Heart right ventricle (tissue), 16 donors: ENCODE measurements at places on chromosomes 3 and 15.
A peak's percentile ranks its signal among the peaks of the same experiment; 100 is the strongest.

DNA sequence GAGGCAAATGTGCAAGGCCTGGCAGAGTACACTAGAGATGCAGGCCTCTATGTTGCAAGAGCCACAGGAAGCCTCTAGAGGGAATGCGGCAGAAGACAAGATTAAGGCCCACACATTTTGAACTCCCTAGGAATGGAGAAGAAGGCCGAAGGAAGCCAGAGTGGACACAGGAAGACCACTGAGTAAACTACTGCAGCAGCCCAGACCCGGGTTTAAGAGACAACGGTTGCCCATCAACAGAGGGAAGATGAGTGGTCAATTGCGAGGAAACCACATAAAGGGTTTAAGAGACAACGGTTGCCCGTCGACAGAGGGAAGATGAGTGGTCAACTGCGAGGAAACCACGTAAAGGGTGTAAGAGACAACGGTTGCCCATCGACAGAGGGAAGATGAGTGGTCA lies 14.6 kb downstream of the CHSY1 start:
- peaks cover 30% of the 10 kb centered on the region for H3K36me3 ChIP-seq
- H3K4me3 ChIP-seq, result no peak overlapping the region
- no peak overlapping the region for H3K27ac ChIP-seq
- H3K4me1 ChIP-seq, result peaks cover 36% of the 10 kb centered on the region

- no peaks in the 10 kb centered on the region for H3K36me3 ChIP-seq
- peaks cover 28% of the 10 kb centered on the region for H3K4me1 ChIP-seq
- H3K4me3 ChIP-seq, result peak overlapping the region; percentile 61
- no peak for DNase-seq
- H3K27me3 ChIP-seq, result no peaks in the 10 kb centered on the region
- peak overlapping the region; percentile 95 for H3K27ac ChIP-seq
Observed at GRCh38 chr3:51983578-51984268, 388 bp downstream of the ACY1 start.

- H3K27ac ChIP-seq, result peak overlapping the region; percentile 100
- no peaks in the 10 kb centered on the region for H3K27me3 ChIP-seq
- no peak overlapping the region for H3K4me3 ChIP-seq
- H3K36me3 ChIP-seq, result no peaks in the 10 kb centered on the region
Observed at GRCh38 chr15:31337352-31338031, 10.9 kb downstream of the KLF13 start.

DNA sequence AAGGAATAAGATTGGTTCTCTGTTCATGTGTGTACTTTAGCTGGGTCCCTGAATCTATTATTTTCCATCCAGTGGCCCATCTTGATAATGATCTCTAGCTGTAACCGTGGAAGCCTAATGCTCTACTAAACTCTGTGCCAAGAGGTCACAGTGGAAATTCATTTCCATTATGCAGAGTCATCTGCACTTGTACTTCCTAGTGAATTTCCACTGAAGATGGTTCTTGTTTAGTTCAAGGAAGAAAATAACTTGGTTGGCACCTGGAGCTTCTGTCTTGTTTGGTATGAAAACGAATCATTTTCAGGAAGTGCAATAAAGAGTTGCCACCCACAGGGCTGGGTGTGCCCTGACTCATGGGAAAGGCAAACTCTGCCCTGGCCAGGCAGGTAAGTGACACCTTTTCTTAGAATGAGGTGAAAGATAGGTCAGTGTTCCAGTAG lies 10.3 kb downstream of the LPP start:
- no peak for DNase-seq
- H3K36me3 ChIP-seq, result no peaks in the 10 kb centered on the region
- H3K27ac ChIP-seq, result peak overlapping the region; percentile 98
- no peaks in the 10 kb centered on the region for H3K27me3 ChIP-seq
- H3K4me3 ChIP-seq, result no peak overlapping the region

DNA sequence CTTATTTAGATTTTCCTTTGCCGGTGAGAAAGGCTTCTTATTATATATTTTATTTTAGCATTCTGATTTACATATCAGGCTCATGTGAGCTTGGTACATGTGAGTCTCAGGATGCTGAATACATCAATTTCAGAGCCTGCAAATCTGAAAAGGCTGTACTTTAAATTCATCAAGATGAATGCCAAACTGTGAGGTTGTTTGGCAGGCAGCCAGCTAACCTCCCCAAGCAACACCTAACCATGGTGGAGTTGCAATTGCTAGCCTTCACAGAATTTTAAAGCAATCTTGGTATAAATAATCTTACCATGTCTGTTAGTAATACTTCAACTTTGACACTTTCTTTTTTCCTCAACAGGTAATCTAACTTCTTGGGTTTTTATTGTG lies 252.5 kb downstream of the CDIN1 start:
- no peak for DNase-seq
- H3K36me3 ChIP-seq, result no peaks in the 10 kb centered on the region
- no peak overlapping the region for H3K27ac ChIP-seq

GRCh38 chr3:104879919-104880318 lies 486.8 kb upstream of the ALCAM start:
- no peak overlapping the region for H3K4me3 ChIP-seq
- no peaks in the 10 kb centered on the region for H3K4me1 ChIP-seq
- H3K27ac ChIP-seq, result no peak overlapping the region
- H3K36me3 ChIP-seq, result no peaks in the 10 kb centered on the region
- DNase-seq, result peak; percentile 6

- H3K4me1 ChIP-seq, result peaks cover 54% of the 10 kb centered on the region
- peak overlapping the region; percentile 6 for H3K27ac ChIP-seq
- DNase-seq, result no peak
- H3K27me3 ChIP-seq, result no peaks in the 10 kb centered on the region
Observed at GRCh38 chr3:172260381-172260780, 187.9 kb downstream of the GHSR start.

DNA sequence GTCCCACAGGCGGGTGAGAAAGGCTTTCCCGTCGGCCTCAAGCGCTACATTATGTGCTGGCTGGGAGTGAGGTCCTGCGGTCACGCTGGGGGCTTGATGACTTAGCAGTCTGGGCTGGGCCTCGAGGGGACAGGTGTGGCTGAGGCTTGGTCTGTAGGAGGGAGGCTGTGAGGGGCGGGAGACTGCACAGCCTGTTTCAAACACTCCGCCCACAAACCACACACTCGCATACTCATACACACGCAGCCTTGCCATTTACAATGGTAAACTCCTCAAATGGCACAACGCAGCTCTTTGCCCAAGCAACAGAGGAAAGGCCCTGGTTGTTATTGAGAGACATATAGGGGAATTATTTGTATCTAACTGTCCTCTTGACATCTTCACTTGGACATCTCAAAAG lies 32.4 kb upstream of the RASGRF1 start:
- DNase-seq, result no peak
- no peaks in the 10 kb centered on the region for H3K4me1 ChIP-seq
- peaks cover 18% of the 10 kb centered on the region for H3K27me3 ChIP-seq
- H3K36me3 ChIP-seq, result no peaks in the 10 kb centered on the region
- H3K4me3 ChIP-seq, result no peak overlapping the region

DNA sequence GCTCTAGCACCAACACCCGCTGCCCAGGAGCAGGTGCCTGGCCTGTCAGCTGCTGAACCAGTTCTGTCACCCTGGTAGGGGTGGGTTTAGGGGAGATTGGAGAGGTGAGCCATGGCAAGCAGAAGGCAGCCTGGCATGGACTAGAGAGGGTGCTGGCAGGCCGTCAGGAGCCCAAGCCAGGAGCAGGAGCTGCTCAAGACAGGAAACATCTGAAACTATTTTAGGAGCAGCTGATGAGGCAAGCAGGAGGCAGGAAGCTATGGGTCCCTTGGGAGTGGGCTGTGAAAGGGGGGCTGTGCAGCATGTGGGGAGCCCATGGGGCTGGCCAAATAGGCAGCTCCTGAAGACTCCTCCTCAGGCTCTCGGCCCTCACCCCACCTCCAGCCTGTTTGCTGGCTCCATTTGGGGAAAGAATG lies 2.3 kb downstream of the INKA1 start:
- peak; percentile 95 for DNase-seq
- peak overlapping the region; percentile 97 for H3K4me3 ChIP-seq
- no peaks in the 10 kb centered on the region for H3K27me3 ChIP-seq
- peaks cover 12% of the 10 kb centered on the region for H3K36me3 ChIP-seq

DNA sequence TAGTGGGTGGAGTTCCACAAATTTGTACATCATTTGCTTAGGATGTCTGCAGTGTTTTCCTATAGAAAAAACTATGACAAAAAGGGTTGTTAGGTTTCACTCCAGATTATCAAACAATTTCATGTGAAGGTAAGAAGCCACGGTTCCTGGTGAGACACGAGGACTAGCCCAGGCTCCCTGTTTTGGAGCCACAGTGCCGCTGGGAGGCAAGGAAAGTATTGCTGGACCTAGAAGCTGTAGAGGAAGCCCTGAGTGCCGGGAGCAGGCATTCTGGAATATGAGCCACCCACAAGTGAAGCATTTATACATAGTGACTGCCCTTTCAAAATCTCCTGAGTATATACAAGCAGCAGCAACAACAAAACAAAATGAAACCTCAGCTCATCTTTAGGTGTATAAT lies 142.0 kb downstream of the GABRB3 start:
- no peak overlapping the region for H3K27ac ChIP-seq
- no peak for DNase-seq
- no peak overlapping the region for H3K4me3 ChIP-seq
- no peaks in the 10 kb centered on the region for H3K27me3 ChIP-seq
- H3K4me1 ChIP-seq, result peaks cover 7% of the 10 kb centered on the region
